ENCODE measurements at places on chromosomes 4 and X. TPM values are rescaled to one million over a fixed set of nuclear protein-coding genes. Genes with fewer than 3 reads are reported as not detected.

The TIMM8A gene
- total RNA-seq = 31.9 TPM

DNA sequence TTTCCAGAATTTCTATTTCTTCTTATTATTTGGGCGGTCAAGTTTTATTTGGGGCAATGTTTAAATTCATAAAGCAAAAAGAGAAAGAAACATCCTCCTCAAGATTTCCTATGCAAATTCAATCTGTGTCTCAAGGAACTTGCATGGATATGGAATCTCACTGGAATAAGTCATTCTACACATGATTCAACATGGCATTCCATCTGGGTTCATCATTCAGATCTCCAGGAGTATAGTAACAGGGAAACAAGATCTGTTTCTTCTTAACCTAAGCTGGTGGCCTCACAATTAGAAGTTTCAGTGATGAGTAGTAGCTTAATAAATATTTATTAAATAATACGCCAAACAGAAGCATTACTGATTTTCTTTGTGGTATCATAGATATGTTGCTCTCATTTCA, 19.8 kb downstream of the KLHL34 start:
- no peaks in the 10 kb centered on the region for H3K27me3 ChIP-seq
- no peaks in the 10 kb centered on the region for H3K36me3 ChIP-seq
- no peaks in the 10 kb centered on the region for H3K4me1 ChIP-seq
- no peak for DNase-seq
- no peak overlapping the region for H3K4me3 ChIP-seq
- no peak overlapping the region for H3K27ac ChIP-seq

The TMPRSS11B gene
- total RNA-seq = not detected

- H3K4me3 ChIP-seq = no peak overlapping the region
- H3K36me3 ChIP-seq = no peaks in the 10 kb centered on the region
- DNase-seq = no peak
- no peak overlapping the region for H3K27ac ChIP-seq
- H3K4me1 ChIP-seq = no peaks in the 10 kb centered on the region
Observed at GRCh38 chr4:111283066-111283677, 660.3 kb upstream of the PITX2 start.

GRCh38 chrX:48737940-48738339, 23.6 kb upstream of the GLOD5 start:
- peak overlapping the region; percentile 96 for H3K4me3 ChIP-seq
- H3K27me3 ChIP-seq = peaks cover 5% of the 10 kb centered on the region
- H3K27ac ChIP-seq = peak overlapping the region; percentile 97
- DNase-seq = no peak

All from natural killer cell treated with Interleukin-12 subunit alpha and Interleukin-12 subunit beta and Interleukin-15 and Interleukin-18, amount 100 ng/mL, for 72 hours (primary cell).